ENCODE measurements at places on chromosomes 7 and 10. TPM values are rescaled to one million over a fixed set of nuclear protein-coding genes. Genes with fewer than 3 reads are reported as not detected.
A peak's percentile ranks its signal among the peaks of the same experiment; 100 is the strongest.

- no peak overlapping the region for H3K27ac ChIP-seq
- no peaks in the 10 kb centered on the region for H3K4me1 ChIP-seq
- no peak overlapping the region for H3K4me3 ChIP-seq
- no peaks in the 10 kb centered on the region for H3K27me3 ChIP-seq
Observed at GRCh38 chr10:10910634-10911033, 107.0 kb upstream of the CELF2 start.

Gene FOXK1
- 7.4 TPM for total RNA-seq

- no peak for DNase-seq
- no peaks in the 10 kb centered on the region for H3K36me3 ChIP-seq
- no peak overlapping the region for H3K27ac ChIP-seq
Observed at GRCh38 chr7:116342125-116342524, 131.8 kb downstream of the TES start.

DNA sequence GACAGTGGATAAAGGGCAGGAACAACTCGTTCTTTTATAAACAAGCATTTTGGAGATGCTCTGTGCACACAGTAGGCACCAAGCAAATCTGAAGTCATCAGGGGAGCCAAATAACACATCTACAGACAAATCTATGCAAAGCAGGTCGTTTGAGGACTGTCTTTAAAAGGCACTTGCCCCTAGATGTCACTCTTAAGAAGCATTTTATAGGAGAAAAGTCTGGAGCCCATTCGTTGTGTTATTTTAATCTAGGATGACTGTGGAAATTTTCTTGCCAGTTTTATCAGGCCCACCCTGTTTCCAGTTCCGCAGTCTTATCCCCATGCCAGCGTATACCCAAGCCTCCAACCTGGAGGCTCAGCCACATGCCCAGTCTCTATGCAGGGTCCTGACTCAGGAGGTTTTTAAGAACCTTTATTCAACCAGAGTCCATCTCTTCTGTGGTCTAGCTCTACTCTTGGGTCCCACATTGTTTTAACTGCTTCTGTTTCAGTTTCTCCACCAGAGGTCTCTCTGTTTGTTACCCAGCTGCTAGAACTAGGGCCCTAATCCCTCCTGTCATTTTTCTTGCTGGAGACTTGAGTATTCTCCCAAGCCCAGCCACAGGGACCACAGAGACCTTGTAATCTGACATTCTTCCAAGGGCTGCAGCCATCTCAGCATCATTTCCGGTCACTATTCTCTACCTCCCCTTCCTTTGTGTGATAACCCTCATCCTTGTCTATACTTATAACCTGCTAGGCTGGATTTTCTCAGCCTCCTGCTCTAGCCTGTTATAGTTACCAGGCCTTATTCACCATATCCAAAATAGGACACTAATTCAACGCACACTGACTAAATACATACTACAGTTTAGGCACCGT is 26.7 kb downstream of the PIK3CG start:
- no peaks in the 10 kb centered on the region for H3K36me3 ChIP-seq
- no peaks in the 10 kb centered on the region for H3K4me1 ChIP-seq
- H3K4me3 ChIP-seq = no peak overlapping the region
- no peak for DNase-seq

GRCh38 chr10:118531105-118531852 is 64.2 kb downstream of the PRLHR start:
- DNase-seq = no peak
- no peak overlapping the region for H3K27ac ChIP-seq
- H3K36me3 ChIP-seq = no peaks in the 10 kb centered on the region
- H3K27me3 ChIP-seq = no peaks in the 10 kb centered on the region
- no peaks in the 10 kb centered on the region for H3K4me1 ChIP-seq
- H3K4me3 ChIP-seq = no peak overlapping the region

DNA sequence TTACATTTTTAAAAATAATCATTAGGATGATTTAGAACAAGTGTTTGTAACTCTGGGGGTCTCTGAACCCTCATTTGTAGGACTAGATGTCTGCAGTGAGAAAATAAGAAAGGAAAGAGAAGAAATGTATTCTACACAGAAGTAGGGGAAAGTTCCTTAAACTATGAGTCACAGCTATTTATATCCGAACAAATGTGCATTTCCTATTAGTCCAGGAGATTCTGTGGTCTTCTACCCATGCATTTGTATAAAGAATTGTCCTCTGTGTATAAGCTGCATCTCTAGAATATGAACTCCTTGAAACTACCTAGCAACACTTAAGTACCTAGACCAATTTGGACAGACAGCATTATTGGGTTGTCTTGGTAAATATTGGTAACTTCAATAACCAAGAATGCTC is 15.9 kb upstream of the CD36 start:
- no peaks in the 10 kb centered on the region for H3K27me3 ChIP-seq
- no peaks in the 10 kb centered on the region for H3K36me3 ChIP-seq
- no peak overlapping the region for H3K4me3 ChIP-seq
- H3K4me1 ChIP-seq = no peaks in the 10 kb centered on the region
- H3K27ac ChIP-seq = no peak overlapping the region

Gene C10orf62
- 1.2 TPM for total RNA-seq

DNA sequence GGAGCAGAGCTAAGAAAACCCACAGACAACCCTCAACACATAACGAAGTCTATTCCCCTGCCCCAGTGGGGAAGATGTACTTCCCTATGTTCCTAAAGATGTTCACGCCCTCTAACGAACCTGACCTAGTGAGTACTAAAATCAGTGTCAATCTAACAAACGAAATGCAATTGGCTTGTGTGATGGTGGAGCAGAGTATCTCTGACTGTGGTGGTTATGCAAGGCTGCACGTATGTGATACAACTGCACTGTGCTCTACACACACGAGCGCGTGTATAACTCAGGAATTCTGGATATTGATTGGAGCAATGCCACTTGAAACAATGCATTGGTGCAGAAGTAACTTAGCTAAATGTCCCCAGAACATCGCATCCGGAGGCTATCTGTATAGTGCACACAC is 1.3 kb downstream of the ANKRD16 start:
- H3K36me3 ChIP-seq = no peaks in the 10 kb centered on the region
- H3K27ac ChIP-seq = no peak overlapping the region
- DNase-seq = no peak

GRCh38 chr7:13790611-13791010 is 198.9 kb downstream of the ETV1 start:
- no peak for DNase-seq
- H3K27me3 ChIP-seq = no peaks in the 10 kb centered on the region
- no peaks in the 10 kb centered on the region for H3K4me1 ChIP-seq
- H3K36me3 ChIP-seq = no peaks in the 10 kb centered on the region
- no peak overlapping the region for H3K4me3 ChIP-seq

Gene OR6V1
- not detected for total RNA-seq

DNA sequence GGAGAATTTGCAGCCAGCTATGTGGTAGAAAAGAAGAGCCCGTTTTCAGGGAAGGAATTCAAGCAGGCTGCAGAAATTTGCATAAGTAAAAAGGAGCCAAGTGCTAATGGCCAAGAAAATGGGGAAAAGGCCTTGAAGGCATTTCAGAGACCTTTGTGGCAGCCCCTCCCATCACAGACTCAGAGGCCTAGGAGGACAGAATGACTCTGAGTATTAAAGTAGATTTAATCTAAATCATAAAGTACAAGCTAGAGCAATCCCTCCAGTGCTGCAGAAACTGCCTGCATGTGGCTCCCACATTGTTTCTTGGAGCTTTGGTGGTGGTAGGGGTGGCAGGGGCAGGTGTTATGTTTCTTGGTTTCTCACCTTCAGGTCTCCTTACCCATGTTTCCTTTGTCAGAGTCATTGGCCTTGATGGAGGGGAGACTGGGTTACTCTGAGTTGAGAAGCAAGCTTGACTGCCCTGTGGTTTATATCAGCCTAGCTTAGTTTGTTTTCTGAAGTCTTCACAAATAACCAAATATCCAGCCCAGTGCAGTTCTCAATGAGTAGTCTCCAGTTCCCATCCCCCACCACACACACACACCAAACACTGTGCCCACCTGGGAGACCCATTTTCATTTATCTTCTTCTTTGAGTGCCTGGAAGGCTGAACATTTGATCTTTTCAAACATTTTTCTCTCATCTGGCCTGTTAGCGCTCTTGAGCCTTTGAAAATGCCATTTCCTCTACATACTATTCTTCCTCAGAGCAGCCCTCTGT is 34.5 kb downstream of the ITPRIP start:
- no peak for DNase-seq
- H3K27me3 ChIP-seq = no peaks in the 10 kb centered on the region
- H3K4me3 ChIP-seq = no peak overlapping the region
- H3K36me3 ChIP-seq = no peaks in the 10 kb centered on the region
- no peaks in the 10 kb centered on the region for H3K4me1 ChIP-seq
- H3K27ac ChIP-seq = no peak overlapping the region

GRCh38 chr7:159229683-159230475 is 85.2 kb upstream of the VIPR2 start:
- no peaks in the 10 kb centered on the region for H3K36me3 ChIP-seq
- DNase-seq = no peak
- H3K27ac ChIP-seq = no peak overlapping the region
- no peaks in the 10 kb centered on the region for H3K27me3 ChIP-seq
- H3K4me3 ChIP-seq = no peak overlapping the region

Gene AKR1C3
- 169 TPM for total RNA-seq

GRCh38 chr10:104540181-104540580 is 100.9 kb upstream of the SORCS3 start:
- H3K4me3 ChIP-seq = no peak overlapping the region
- no peaks in the 10 kb centered on the region for H3K36me3 ChIP-seq
- H3K27me3 ChIP-seq = no peaks in the 10 kb centered on the region
- no peaks in the 10 kb centered on the region for H3K4me1 ChIP-seq

DNA sequence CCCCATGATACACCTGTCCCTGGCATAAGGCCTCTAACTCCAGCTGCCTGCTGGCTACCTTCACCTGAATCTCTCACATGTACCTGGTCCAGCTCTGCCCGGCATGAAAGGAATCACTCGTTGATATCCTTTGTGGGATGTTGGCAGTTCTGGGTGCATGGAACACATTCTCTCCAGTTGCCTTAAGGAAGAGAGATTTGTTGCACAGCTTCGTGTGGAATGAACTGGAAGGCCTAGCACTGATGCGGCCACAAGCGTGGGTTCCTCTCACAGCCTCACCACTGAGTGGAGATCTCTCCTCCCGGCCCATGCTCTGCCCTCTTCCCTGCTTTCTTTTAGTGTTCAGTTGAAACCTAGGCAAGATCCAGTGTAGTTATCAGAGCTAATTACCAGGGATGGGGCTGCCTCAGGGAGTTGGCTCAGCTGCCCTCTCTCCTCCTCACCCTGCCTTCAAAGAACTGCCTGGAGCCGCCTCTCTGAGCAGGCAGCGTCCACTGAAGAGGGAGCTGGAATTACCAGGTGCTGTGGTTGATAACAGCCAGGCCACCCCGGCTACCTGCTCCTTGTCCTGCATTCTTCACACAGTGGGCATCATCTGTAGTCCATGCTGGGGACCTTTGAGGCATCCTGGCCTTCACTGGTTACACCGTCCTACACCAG is 194.3 kb downstream of the CCDC3 start:
- H3K4me1 ChIP-seq = no peaks in the 10 kb centered on the region
- no peak overlapping the region for H3K4me3 ChIP-seq
- no peaks in the 10 kb centered on the region for H3K36me3 ChIP-seq
- DNase-seq = no peak

Gene TMEM273
- total RNA-seq = 3.1 TPM

- no peak overlapping the region for H3K4me3 ChIP-seq
- no peaks in the 10 kb centered on the region for H3K36me3 ChIP-seq
- DNase-seq = peak; percentile 75
- peak overlapping the region; percentile 95 for H3K27ac ChIP-seq
- H3K4me1 ChIP-seq = peaks cover 18% of the 10 kb centered on the region
- no peaks in the 10 kb centered on the region for H3K27me3 ChIP-seq
Observed at GRCh38 chr7:100865938-100866728, 1.1 kb upstream of the TRIP6 start.

Gene ASB10
- total RNA-seq = not detected

DNA sequence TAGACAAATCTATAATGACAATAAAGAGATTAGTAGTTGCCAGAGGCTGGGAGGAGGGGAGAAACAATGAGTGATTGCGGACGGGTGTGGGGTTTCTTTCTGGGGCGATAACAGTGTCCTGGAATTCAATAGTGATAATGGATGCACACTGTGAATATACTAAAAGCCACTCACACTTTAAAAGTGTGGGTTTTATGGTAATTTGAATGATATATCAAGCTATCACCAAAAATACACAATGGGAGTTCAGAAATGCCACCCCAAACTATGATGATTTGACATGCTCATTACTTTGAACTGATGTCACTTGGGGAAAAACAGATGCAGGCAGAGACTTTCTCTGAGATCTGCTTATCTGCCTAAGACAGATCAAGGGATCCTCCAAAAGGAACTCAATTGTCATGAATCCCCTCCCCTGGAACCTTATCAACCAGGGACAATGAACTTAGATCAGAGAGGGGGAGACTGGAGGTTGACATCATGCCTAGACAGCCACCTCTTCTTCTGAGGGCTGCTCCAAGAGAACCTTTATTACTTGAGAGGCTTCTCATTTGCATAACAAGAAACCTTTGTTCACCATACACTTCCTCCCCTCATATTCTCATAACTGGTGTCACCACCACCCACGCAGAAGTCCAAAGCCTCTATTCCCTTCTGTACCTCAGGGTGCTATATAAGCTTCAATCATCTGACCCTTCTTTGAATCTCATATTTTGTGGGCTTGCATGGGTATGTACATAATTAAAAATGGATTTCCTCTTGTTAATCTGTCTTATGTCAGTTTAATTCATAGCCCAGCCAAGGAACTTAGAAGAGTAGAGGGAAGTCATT is 14.8 kb upstream of the ZC3HAV1 start:
- no peaks in the 10 kb centered on the region for H3K36me3 ChIP-seq
- no peak overlapping the region for H3K27ac ChIP-seq
- DNase-seq = no peak
- H3K4me3 ChIP-seq = no peak overlapping the region

DNA sequence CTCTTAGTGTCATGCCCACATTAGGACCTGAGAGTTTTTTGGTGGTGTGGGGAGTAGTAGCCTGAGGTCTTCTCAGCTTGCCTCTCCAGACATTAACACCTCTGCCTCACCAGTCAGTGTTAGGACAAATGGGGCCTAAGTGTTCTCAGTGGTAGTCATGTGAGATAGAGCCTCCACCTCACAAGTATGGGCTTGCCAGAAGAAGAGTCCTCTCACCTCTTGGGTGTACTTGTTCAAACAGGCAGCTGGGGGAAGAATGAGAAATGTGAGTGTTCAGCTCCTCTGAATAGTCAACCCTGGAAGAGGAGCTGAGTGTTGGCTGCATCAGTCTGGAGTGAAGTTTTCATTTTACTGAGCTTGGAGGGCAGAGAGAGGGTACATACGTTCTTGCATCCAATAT is 464.6 kb downstream of the POM121L12 start:
- H3K4me1 ChIP-seq = no peaks in the 10 kb centered on the region
- no peaks in the 10 kb centered on the region for H3K36me3 ChIP-seq
- no peaks in the 10 kb centered on the region for H3K27me3 ChIP-seq
- DNase-seq = no peak
- no peak overlapping the region for H3K27ac ChIP-seq
- H3K4me3 ChIP-seq = no peak overlapping the region

Gene CFTR
- total RNA-seq = 4.5 TPM

Measured in right lobe of liver (tissue), 6 donors.